Right hindlimb (tissue), 1 donor: ENCODE measurements at places on chromosomes 5 and 9.

- no peak for DNase-seq
Observed at GRCh38 chr5:73911761-73912393, 285.9 kb downstream of the ARHGEF28 start.

GRCh38 chr5:15601274-15601673 lies 101.3 kb downstream of the FBXL7 start:
- DNase-seq = peak; percentile 43

DNA sequence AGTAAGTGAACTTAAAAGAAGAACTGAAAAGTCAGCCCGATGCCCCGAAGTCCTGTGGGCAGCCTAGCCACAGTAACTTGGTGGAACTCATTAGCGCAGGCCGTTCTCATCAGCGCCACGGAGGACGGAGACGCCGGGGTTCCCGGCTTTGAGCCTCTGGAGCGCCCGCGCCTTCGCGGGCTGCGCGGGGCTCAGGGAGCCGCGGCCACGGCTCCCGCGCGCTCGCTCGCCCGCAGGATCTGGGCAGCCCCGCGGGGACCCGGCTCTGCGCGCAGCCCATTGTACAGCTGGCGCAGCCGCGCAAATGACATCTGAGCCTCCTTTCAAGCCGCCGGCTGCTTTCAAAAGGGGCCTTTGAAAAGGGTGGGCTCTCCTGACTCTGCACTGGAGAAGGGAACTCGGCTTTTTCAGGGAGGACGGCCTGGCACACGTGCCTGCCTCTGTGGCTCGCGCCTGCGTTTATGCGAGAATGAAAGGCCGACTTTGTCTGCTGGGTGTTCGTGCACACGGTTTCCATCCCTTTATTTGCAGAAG lies 40.7 kb downstream of the TLR4 start:
- peak; percentile 52 for DNase-seq

GRCh38 chr9:89179895-89180734 lies 1.5 kb upstream of the SHC3 start:
- DNase-seq = peak; percentile 89

DNA sequence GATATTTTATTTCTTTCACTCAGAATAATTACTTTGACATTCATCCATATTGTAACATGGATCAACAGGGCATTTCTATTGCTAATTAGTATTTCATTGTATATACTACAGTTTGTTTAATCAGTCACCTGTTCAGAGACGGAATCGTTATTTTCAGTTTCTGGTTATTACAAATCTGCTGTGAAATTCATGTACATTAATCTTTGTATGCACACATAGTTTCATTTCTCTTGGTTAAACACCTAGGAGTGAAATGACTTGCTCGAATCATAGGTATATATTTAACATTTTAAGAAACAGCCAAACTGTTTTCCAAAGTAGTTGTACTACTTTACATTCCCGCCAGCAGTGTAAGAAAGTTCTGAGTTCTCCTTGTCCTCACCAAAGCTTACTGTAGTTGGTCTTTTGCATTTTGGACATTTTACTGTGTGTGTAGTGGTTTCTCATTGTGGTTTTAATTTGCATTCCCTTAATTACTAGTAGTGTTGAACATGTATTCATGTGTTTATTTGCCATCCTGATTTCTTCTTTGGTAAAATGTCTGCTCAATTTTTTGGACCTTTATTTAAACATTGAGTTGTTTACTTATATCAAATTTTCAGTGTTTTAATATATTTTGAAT lies 198.2 kb downstream of the SAXO1 start:
- no peak for DNase-seq
